ENCODE measurements at places on chromosomes 6 and 20. TPM values are rescaled to one million over a fixed set of nuclear protein-coding genes. Genes with fewer than 3 reads are reported as not detected.

Gene BPIFB2
- not detected for total RNA-seq

Gene GNAS
- 467 TPM for total RNA-seq

Gene CLVS2
- total RNA-seq, result not detected

Gene BIRC7
- total RNA-seq, result not detected

Gene HLA-DPA1
- 0.33 TPM for total RNA-seq

Gene FOXP4
- 7.8 TPM for total RNA-seq

Gene LAMP5
- total RNA-seq, result 0.98 TPM

Gene LGSN
- total RNA-seq, result not detected

Gene TNFAIP3
- total RNA-seq, result 4.1 TPM

Gene ATP9A
- total RNA-seq, result 40.5 TPM

Gene NR2E1
- total RNA-seq, result not detected

Gene PCK1
- total RNA-seq, result not detected

Gene MAPK13
- total RNA-seq, result 4.9 TPM

Gene ID4
- not detected for total RNA-seq

Gene PLTP
- 8.4 TPM for total RNA-seq

Gene ELOVL4
- 1.4 TPM for total RNA-seq
